ENCODE measurements at places on chromosomes 12 and 14.

- DNase-seq = no peak
Observed at GRCh38 chr14:79466938-79467527, 744.3 kb downstream of the DIO2 start.

DNA sequence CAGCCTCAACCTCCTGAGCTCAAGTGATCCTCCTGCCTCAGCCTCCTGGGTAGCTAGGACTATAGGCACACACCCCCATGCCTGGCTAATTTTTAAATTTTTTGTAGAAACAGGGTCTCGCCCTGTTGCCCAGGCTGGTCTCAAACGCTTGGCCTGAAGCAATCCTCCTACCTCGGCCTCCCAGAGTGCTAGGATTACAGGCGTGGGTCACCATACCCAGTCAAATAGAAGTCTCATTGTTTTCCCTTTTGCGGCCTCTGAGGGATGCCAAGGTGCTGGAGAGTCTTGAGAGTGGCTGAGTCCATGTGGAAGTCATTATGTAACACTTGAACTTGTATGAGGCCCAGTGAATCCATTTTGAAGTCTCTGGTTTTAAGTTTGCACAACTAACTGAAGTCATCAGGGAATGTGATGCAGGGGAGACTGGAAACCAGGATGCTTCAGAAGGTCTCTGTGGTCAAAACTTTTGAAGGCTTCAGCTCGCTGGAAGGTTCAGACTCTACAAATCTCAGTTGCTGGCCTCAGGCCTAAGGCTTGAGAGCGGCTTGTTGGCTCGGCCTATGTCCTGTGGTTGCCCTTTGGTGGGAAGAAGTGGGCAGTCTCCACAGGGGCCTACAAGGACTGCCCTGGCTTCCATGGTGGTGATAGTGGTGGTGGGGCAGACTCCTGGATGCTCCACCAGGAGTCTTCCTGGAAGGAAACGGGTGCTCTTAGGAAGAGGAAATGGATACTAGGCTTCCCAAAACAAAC, 29.2 kb downstream of the GALNT16 start:
- DNase-seq = no peak

GRCh38 chr12:67795236-67795635, 146.7 kb downstream of the DYRK2 start:
- no peak for DNase-seq

- DNase-seq = no peak
Observed at GRCh38 chr12:96824074-96824837, 82.8 kb upstream of the NEDD1 start.

DNA sequence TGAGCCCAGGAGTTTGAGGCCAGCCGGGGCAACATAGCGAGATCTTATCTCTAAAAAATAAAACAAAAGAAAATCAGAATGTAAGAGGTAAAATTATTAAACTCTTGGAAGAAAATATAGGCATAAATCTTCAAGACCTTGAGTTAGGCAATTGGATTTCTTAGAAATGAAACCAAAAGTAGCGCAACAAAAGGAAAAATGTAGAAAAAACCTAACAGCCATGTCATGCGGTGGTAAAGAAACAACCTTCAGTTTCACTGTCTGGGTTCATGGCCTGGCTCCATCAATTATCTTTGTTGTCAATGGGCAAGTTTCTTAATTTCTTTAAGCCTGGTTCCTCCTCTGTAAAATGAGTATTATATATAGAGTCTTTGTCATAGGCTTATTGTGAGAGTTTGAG, 5.6 kb upstream of the GCH1 start:
- DNase-seq = no peak

DNA sequence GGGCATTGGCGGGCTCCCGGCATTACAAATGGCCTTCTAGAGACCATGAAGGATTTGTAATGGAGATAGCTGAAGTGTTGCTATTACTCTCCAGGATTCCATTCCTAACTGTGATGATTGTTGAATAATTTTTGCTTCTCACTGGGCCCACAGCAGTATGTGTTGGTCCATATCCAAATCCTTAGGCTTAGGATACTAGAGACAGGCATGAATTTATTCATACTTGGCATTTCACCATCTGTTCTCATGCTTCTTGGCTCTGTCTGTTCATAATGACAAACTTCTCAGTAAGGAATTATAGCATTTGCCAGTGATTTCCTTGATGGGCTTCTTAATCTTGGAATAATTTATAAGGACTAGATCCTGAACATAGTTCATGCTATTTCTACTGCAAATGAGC, 832.9 kb downstream of the C12orf50 start:
- no peak for DNase-seq

GRCh38 chr12:24044941-24045703, 95.7 kb upstream of the SOX5 start:
- DNase-seq = no peak
